ENCODE measurements at places on chromosomes 6 and 20.

GRCh38 chr6:122286512-122286911 lies 112.9 kb upstream of the HSF2 start:
- no peak for DNase-seq

DNA sequence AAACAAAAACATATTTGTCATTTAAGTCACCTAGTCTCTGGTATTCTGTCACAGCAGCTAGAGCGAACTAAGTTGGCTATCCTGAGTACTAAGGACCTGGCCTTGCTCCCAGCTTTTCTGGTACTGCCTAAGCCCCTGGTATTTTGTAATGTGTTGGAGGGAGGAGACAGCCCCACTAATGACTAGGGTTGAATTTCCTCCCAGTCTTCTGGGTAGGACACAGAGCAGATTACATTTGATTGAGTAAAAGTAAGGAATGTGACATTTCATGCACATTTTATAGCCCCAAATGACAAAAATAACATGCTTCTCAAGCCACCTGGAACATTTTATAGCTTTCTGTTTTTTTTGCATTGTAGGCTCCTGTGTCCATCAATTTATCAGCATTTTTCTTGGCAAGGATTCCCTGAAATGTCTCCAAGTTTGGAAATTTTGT lies 47.9 kb upstream of the DDR1 start:
- no peak for DNase-seq

GRCh38 chr6:15689586-15690482 lies 27.0 kb upstream of the DTNBP1 start:
- DNase-seq: no peak

DNA sequence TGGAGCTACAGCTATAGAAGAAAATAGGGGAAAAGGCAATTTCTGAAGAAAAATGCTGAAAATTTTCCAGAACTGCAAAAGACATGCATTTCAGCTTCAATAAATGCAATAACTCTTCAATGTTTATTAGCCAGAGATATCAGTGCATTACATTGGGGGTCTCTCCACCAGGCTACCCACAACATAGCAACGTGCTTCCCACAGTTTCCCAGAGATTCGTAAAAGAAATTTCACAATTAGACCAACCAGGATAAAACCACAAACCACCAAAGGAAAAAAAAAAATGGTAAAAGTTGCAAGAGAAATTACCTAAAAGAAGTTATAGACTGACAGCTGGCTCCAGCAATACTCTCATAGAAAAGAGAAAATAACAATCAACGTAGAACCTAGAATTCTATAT lies 16.0 kb downstream of the LY86 start:
- no peak for DNase-seq

DNA sequence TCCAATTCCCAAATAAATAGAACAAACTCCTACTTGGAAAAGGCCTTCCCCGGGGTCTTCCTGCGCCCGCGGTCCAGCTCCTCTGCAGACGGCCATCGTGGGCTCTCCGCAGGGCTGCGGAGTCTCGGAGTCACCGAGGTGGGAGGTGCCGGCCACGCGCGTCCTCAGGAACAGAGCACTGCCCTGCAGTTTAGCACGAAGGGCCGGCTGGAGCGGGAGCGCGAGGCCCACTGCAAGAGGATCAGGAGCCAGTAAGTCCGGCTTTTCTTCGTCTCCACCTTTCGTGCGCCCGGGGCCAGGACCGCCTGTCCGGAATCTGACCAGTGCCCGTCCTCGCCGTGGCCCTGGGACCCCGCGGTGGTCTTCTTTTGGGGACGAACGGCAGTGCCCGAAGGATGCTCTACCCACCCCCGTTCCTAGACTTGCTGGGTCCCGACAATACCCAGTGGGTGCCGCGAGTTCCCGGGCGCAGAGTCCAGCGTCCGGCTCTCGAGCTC lies 1.4 kb downstream of the BHLHE23 start:
- DNase-seq: no peak

GRCh38 chr6:56802584-56802983 lies 152.3 kb upstream of the BEND6 start:
- DNase-seq: no peak

DNA sequence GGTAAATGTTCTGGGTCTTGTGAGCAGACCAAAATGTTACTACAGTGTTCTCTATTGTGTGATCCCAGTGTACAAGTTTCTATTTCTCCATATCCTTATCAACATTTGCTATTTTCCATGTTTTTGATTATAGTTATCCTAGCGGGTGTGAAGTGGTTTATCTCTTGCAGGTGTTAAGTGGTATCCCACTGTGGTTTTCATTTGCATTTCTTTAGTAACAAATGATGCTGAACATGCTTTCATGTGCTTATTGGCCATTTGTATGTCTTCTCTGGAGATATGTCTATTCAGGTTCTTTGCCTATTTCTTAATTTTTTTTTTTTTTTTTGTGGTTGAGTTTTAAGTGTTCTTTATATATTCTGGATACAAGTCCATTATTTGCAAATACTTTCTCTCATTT lies 35.5 kb downstream of the NSFL1C start:
- DNase-seq: no peak

GRCh38 chr20:23047738-23048214 lies 1.7 kb downstream of the THBD start:
- peak; percentile 55 for DNase-seq

GRCh38 chr20:57223648-57224489 lies 42.6 kb downstream of the BMP7 start:
- DNase-seq: peak; percentile 8

DNA sequence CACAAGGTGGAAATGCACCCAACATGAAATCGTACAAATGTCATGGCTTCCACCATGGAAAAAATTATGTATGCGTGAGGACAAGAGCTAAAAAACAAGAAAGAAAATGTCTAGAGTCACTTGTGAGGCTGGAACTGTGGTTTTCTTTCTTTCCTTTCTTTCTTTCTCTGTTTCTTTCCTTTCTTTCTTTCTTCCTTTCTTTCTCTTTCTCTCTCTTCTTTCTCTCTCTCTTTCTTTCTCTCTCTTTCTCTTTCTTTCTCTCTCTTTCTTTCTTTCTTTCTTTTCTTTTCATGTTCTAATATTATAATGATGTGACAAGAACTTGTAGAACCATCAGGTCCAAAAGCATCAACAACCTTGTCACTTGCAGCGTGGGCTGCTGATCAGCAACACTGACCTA lies 28.4 kb downstream of the ZNF311 start:
- no peak for DNase-seq

DNA sequence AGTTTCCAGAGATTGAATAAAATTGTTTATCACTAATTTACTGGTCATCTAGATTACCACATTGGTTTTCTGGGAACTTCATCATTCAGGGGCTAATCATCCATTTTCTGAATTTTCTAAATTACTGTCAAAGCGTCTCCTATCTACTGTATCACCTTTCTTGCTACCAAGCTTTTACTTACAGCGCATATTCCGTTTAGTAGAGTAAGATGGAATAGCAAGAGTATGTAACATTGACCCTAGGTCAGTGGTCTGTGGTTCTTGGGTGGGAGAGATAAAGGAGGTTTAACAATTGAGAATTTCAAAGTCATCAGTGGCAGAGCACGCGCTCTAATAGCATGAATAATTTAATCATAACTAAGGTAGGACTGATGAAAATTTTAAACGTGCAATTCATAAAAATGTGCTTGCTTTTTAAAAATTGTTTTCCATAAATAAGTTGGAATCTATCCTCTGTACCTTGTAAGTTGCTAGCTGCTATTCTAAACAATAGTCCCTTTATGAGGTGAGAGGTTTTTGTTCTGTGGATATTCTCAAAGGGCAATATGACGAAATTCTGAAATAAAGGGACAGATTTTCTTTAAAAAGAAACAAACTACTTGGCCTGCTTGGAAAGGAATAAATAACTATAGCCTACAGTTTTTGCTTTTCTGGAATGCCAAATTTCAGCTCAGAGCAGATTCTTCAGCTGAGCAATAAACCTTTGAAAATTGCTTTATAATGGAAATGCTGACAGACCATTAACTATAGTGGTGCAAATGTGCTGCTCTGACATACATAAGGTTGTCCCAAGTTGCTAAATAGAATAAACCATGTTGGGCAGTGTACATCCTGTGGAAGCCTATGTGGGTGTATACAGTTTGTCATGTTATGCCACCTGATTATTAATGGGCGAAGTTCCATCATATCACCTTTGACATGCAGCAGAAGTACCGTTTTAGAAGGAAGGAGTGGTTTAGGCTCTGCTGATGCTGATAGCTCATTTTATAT lies 84.1 kb downstream of the ZFAND3 start:
- no peak for DNase-seq

DNA sequence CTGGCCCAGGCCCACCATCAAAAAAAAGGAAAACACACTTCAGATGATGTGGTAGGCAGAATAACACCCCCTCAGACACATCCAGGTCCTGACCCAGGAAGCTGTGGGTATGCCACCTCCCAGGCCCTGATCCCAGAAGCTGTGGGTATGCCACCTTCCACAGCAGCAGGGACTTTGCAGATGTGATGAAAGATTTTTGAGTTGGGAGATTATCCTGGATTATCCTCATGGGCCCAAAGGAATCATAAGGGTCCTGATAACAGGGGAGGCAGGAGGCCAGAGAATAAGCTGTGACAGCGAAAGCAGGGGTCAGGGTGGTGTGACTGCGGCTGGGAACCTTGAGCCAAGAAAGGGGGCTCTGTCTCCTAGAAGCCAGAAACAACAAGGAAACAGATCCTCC lies 55.0 kb downstream of the BMP7 start:
- DNase-seq: no peak

GRCh38 chr20:63979557-63980316 lies at the start of gene SAMD10:
Gene SAMD10 (minus strand): TSS chr20:63979642. CDS start chr20:63979467, 175 bp downstream.
- DNase-seq: peak; percentile 88

DNA sequence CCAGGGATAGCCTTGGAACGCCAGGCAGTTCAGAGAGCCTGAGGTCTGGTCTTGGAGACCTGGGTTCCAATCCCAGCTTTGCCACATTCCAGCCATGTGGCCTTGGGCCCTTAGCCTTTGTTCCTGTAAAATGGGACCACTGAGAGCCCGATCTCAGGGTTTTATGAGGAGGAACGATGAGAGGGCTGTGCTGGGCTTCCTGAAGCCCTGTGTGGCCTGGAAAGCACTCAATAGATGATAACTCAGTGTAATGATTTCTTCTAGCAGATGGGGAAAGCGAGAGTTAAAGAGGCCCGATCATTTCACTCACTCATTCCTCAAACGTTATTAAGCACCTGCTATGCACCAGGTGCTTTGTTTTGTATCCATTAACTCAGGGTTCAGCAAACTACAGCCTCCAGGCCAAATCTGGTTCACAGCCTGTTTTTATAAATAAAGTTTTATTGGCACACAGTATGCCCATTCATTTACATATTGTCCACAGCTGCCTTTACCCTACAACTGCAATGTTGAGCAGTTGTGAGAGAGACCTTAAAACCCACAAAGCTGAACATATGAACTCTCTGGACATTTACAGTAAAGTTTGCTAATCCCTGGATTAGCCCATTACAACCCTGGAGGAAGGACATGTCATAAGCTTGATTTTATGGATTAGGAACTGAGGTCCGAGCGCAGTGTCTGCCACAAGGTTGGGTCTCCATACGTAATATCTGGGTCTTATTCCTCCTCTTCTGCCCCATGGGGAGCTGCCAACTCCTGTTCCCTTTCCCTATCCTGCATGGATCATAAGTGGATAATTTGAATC lies 90.4 kb downstream of the CEBPB start:
- no peak for DNase-seq

- no peak for DNase-seq
Measured at GRCh38 chr20:51749674-51750036, 18.5 kb downstream of the ATP9A start.

- no peak for DNase-seq
Measured at GRCh38 chr6:36432151-36432671, 10.4 kb downstream of the PXT1 start.

- DNase-seq: no peak
Measured at GRCh38 chr6:170294298-170294730, 3.4 kb upstream of the DLL1 start.

DNA sequence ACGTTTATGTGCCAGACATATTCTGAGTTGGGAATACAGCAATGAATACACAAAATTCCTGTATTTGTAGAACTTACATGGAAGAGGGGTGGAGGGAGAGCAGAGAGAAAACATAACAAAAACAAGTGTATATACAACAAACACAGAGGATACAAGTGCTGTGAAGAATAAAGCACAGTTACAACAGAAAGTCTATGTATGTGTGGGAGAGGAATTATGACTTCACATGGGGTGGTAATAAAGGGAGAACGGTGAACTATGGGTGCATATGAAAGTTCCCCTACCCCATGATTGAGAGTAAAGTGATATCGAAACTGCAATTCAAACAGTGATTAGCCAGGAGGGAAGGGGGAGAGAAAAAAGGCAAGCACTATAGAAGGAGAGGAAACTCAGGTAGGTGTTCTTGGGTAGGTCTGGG lies 24.6 kb downstream of the HBS1L start:
- no peak for DNase-seq

Data from RPMI8226 (cell line).